ENCODE measurements at places on chromosomes 7 and 10.

- no peak for DNase-seq
Measured at GRCh38 chr7:7181519-7182155, 707 bp upstream of the C1GALT1 start.

DNA sequence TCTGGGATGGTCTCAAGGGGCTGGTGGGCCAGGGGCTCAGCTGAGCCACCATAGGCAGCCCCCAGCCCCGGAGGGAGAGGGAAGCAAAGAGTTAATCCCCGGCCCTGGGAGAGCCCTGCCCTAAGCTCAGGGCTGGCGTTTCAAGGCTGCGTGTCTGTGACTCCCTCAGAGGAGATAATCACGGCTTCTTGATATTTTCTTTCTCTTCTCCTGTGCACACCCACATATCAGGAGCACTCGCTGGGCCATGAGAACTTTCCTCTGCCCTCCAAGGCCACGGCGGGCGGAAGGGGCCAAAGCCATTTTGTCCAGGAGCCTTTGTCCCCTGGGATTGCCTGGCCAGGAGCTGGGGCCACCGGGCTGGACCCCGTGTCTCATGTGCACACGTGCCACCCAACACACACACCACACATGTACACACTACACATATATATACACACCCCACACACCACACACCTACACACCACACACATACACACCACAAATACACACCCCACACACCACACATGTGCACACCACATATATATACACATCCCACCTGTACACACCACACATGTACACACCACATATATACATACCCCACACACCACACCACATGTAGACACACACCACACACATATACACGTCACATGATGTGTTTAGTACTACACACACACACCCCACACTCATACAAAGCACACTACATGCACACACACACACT lies 16.9 kb downstream of the VENTX start:
- DNase-seq = no peak

DNA sequence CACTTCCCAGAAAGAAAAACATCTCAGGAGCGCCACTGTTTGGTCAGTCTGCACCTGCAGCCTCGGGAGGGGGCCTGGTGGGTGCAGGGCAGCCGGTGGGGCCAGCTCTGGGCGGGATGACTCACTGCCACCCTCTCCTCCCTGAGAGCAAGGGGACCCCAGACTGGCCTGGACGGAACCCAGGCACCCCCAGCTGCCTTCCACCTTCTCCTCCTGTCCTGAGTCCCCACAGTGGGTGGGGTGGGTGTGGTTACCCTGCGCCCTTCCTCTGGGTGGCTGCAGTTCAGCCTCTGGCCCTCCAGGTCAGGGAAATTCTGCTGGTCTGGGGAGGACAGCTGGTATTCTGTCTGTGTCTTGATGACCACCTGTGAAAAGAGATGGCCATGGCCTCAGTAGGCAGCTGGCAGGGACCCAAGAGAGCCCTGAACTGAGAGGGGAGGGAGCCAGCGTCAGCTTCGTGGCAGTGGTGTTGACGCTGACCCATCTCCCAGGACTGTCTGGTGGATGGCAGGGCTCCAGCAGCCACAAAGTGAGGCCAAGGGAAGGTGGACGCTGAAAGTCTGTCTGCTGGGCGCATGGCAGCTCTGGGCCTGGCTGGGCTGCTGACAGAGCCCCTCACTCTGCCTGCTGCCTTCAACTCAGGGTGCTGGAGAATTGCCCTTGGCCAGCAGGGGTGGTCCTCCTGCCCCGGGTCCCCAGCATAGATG lies 8.9 kb downstream of the CALY start:
- DNase-seq = no peak

DNA sequence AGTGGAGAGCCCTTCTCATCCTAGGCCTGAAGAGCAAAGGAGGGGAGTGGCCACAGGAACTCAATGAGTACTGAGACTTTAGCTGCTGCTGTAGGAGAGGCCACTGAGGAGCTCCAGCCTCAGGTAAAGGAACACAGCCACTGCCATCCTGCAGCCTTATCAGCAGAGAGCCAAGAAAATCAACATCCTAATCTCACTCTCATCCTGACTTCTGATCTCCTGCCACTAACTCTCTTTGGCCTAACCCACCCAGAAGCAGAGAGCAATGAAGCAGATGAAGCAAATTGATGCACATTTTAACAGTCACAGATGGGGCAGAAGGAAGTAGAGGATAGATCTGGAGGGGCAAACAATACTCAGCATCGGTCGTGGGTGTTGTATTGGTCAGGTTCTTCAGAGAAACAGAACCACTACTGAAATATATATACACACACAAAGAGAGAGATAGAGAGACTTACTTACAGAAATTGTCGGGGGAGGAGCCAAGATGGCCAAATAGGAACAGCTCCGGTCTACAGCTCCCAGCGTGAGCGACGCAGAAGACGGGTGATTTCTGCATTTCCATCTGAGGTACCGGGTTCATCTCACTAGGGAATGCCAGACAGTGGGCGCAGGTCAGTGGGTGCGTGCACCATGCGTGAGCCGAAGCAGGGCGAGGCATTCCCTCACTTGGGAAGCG lies 297.6 kb downstream of the MTERF1 start:
- DNase-seq = no peak
